ENCODE measurements at places on chromosomes 1 and 21.

- H3K36me3 ChIP-seq, result no peaks in the 10 kb centered on the region
- no peak overlapping the region for H3K4me3 ChIP-seq
- no peaks in the 10 kb centered on the region for H3K27me3 ChIP-seq
- DNase-seq, result no peak
- no peak overlapping the region for H3K27ac ChIP-seq
- peaks cover 62% of the 10 kb centered on the region for H3K4me1 ChIP-seq
Measured at GRCh38 chr1:113786069-113786468, 26.2 kb downstream of the RSBN1 start.

DNA sequence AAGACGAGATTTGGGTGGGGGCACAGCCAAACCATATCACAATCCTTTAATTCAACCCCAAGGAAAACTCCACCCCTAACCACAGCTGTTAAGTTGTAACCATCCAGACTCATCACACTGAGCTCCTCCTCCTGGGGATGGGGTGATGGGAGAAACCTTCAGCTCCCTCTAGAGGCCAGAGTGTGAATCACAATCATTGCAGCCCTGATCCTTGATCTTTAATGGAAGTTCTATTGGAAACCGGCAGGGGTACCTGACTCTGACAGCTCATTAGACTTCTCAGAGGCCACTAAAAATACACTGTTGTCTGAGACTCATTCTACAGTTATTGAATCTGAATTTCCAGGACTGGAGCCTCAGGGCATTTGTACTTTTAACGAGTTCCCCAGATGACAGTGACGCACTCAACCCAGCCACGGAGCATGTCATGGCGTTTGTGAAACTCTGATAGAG, 127.2 kb downstream of the IGSF21 start:
- H3K27ac ChIP-seq, result no peak overlapping the region
- no peak overlapping the region for H3K4me3 ChIP-seq
- H3K36me3 ChIP-seq, result no peaks in the 10 kb centered on the region
- DNase-seq, result no peak

DNA sequence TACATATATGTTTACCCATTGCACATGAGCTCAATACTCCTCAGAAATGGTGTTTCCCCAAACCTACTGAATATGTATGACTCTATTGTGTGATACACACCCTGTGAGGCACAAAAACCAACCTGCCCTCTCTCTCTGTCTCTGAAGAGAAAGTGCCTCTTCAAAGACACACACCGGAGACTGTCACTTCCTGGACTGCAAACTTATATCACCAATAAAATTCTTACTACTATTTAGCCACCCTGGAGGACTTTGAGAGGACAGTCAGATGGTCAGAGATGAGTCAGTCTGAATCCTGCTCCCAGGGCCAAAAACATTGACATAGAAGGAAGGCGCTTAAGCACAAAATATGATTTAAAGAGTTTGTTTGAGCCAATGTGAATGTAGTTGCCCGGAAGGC, 110.4 kb downstream of the PPIAL4G start:
- no peak for DNase-seq
- H3K4me3 ChIP-seq, result no peak overlapping the region
- no peaks in the 10 kb centered on the region for H3K27me3 ChIP-seq
- H3K36me3 ChIP-seq, result no peaks in the 10 kb centered on the region
- H3K4me1 ChIP-seq, result no peaks in the 10 kb centered on the region
- H3K27ac ChIP-seq, result no peak overlapping the region

GRCh38 chr1:157880621-157881020, 39.0 kb upstream of the CD5L start:
- no peaks in the 10 kb centered on the region for H3K36me3 ChIP-seq
- no peaks in the 10 kb centered on the region for H3K4me1 ChIP-seq
- H3K27ac ChIP-seq, result no peak overlapping the region

DNA sequence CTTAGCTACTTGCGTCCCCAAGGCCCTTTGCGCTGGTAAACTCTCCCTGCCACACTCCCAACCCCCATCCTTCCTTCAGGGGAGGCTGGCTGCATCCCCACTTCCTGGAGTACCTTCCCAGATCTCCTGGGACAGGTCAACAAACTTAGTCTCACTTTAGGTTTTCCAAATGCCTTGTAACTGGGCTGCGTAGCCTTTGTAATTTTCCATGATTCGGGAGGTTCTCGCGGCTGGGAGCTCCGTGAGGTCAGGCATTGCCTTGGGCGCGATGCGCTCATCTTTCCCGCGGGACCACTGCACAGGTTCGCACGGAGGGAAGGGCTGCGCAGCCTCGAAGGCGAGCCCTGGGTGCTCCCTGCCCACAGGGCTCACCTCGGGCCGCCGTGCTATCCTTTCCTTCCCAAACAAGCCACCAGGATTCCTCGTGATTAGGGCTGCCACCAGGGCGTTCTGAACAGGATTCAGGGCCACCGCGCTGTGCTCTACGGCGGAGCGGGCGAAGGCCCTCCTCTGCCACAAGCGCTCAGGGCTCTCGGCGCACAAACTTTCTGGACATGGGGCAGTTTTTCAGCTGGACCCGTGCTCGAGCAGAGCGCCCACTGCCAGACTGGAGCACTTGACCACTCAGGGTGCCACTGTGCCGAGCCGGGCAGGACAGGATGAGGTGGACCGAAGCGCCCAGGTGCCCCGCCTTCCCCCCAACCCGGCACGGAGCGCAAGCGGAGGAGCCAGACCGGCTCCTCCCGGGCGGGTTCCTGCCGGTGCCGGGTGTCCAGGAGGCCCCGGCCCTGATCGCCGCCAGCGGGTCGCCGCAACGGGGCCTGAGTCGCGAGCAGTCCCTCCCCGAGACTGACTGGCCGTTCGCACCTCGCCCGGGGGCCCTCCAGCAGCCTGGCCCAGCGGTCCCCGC, 1.1 kb downstream of the TMPRSS2 start:
- H3K27me3 ChIP-seq, result no peaks in the 10 kb centered on the region
- H3K27ac ChIP-seq, result no peak overlapping the region
- DNase-seq, result no peak

DNA sequence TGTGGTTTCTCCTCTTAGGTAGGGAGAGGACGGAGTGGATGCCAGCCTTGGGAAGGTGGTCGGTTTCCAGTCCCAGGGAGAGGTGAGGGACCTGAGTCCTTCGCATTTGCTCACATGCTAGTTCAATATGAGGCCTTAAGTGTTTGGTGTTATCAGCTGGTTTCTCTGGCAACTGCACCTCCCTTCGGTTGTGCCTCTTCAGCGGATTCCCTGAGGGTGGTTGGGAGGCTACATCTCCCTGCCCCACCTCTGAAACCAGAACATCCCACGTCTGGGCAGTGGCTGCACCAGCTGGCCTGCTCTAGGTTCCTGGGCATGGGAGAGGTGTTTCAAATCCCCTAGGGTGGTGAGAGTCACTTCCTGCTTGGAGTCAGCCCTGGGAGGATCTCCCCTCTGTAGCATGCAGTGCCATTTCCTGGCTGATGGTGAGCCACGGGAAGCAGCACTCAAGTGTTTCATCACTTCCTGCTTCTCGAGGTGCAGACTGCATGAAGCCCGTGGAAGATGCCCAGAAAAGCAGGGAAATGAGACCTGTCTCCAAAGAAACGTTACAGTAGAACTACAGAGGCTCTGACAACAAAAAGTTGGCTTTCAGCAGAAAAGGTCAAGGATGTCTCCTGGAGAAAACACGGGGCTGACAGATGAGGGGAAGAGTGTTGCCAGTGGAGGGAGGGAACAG, 4.5 kb downstream of the TMEM125 start:
- no peaks in the 10 kb centered on the region for H3K27me3 ChIP-seq
- H3K27ac ChIP-seq, result no peak overlapping the region
- no peak overlapping the region for H3K4me3 ChIP-seq
- no peaks in the 10 kb centered on the region for H3K4me1 ChIP-seq
- DNase-seq, result no peak

GRCh38 chr1:30525971-30526651, 197.3 kb downstream of the MATN1 start:
- H3K27ac ChIP-seq, result peak overlapping the region; percentile 84
- H3K27me3 ChIP-seq, result no peaks in the 10 kb centered on the region
- peak; percentile 71 for DNase-seq
- H3K4me3 ChIP-seq, result no peak overlapping the region
- peaks cover 45% of the 10 kb centered on the region for H3K4me1 ChIP-seq

DNA sequence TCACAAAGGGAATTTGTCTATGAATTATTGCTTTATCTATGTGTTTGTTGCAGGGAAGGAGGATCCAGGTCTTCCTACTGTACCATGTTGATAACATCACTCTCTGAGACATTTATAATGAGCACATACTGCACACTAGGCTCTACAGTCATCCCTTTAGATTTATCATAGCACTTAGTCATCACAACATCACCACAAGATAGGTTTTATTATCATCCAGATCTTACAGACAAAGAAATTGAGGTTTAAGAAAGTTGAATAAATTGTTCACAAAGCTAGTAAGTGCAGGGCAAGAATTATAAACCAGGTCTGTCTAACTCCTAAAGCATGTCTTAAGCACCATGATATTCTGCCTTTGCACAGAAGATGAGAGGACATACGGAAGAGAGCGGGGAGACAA, 121.1 kb upstream of the ST6GALNAC5 start:
- no peaks in the 10 kb centered on the region for H3K36me3 ChIP-seq
- DNase-seq, result no peak
- no peak overlapping the region for H3K4me3 ChIP-seq

GRCh38 chr1:150282558-150282958, 204 bp downstream of the CIART start:
- no peaks in the 10 kb centered on the region for H3K27me3 ChIP-seq
- H3K4me3 ChIP-seq, result peak overlapping the region; percentile 60
- no peak for DNase-seq

DNA sequence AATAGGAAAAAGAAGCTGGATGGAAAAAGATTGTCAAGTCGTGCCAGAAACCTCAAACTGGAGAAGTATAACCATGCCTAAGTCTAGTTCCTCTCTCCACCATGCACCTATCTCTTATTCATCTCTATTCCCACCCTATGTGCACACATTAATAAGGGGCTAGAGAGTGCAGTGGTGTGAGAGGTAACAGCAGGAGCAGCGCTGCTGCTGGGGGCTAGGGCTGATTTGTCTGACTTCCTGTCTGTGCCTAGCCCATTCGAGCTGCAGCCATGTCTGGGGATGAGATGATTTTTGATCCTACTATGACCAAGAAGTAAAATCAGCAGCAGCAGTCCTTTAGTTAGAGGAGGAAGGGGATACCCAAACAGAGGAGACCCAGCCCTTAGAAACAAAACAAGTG, 43.0 kb downstream of the TRIM33 start:
- no peak overlapping the region for H3K4me3 ChIP-seq
- no peaks in the 10 kb centered on the region for H3K27me3 ChIP-seq
- H3K27ac ChIP-seq, result no peak overlapping the region
- no peaks in the 10 kb centered on the region for H3K36me3 ChIP-seq
- peaks cover 22% of the 10 kb centered on the region for H3K4me1 ChIP-seq

DNA sequence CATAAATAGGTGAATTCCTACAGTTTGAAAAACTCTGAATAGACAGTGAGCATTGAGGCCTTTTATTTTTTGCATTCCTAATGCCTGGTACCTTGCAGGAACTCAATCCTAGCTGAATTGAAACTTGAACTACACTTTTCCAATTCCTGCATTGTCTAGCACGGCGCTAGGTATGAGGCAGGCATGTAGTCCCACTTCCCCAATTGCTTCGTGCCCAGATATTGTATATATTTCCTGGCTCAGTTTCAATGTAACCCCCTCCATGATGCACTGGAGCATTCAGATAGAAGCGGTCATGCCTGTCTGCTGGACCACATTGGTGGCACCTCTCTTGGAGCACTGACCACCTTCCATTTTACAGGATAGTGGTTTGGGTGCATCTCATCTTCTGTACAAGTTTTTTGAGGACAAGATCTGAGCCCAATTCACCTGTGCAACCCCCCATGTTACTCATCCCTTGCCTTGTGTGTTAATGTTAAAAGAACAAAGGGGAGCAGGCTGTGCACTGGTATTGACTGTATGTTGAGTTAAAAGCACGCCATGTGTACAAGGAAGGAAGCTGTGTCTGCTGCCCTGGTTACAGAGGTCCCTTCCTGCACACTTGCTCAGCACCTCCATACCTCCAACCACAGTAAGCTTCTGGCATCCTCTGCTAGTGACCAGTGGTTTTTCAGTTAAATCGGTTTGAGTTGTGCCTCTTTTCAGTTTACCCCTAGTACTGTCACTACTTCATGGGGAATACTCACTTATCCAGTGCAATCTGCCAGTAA, 10.0 kb upstream of the RAB7B start:
- no peak for DNase-seq
- no peaks in the 10 kb centered on the region for H3K27me3 ChIP-seq
- H3K4me3 ChIP-seq, result no peak overlapping the region
- H3K27ac ChIP-seq, result no peak overlapping the region
- H3K4me1 ChIP-seq, result no peaks in the 10 kb centered on the region
- no peaks in the 10 kb centered on the region for H3K36me3 ChIP-seq

GRCh38 chr1:205541161-205541886, 36.9 kb downstream of the CDK18 start:
- peak; percentile 53 for DNase-seq
- no peak overlapping the region for H3K4me3 ChIP-seq
- H3K36me3 ChIP-seq, result no peaks in the 10 kb centered on the region
- peaks cover 29% of the 10 kb centered on the region for H3K4me1 ChIP-seq
- no peak overlapping the region for H3K27ac ChIP-seq

- H3K4me1 ChIP-seq, result no peaks in the 10 kb centered on the region
- no peaks in the 10 kb centered on the region for H3K36me3 ChIP-seq
- no peak for DNase-seq
- H3K4me3 ChIP-seq, result no peak overlapping the region
- no peaks in the 10 kb centered on the region for H3K27me3 ChIP-seq
Measured at GRCh38 chr1:231701306-231701705, 74.7 kb downstream of the DISC1 start.

GRCh38 chr1:43651188-43651587, 1.2 kb downstream of the KDM4A start:
- H3K27me3 ChIP-seq, result no peaks in the 10 kb centered on the region
- H3K4me3 ChIP-seq, result peak overlapping the region; percentile 81
- H3K27ac ChIP-seq, result peak overlapping the region; percentile 97
- no peak for DNase-seq
- H3K36me3 ChIP-seq, result peaks cover 29% of the 10 kb centered on the region
- H3K4me1 ChIP-seq, result peaks cover 22% of the 10 kb centered on the region

DNA sequence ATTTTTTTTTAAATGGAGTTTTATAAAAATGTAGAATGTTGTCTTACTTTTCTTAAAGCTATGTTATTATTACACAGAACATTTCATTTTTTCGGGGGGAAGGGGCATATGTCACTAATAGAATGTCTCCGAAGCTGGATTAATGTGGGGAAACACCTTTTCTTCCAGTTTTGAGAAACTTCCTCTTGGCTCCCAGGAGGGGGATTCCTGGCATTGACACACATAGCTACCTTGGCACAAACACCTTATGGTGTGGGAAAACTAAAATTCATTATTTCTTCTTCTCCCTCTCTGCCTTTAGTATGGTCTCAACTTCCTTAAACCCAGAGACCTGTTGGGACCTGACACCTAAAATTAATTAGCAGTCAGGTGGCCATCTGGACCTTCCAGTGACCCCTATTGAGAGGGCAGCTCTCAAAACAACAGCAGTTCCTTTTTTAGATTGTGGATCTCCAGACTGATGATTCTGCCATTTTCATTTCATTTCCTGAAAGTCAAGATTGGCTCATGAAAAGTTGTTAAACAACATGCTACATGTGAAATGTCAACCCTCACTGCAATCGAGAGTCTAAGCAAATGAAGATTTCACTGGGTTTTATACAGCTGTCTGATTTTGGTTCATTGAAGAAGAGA, 70.1 kb upstream of the EDEM3 start:
- H3K36me3 ChIP-seq, result peaks cover 45% of the 10 kb centered on the region
- H3K27ac ChIP-seq, result no peak overlapping the region
- no peak for DNase-seq
- H3K27me3 ChIP-seq, result no peaks in the 10 kb centered on the region
- no peaks in the 10 kb centered on the region for H3K4me1 ChIP-seq

- H3K27ac ChIP-seq, result no peak overlapping the region
- H3K27me3 ChIP-seq, result peaks cover 19% of the 10 kb centered on the region
- H3K4me1 ChIP-seq, result no peaks in the 10 kb centered on the region
- H3K4me3 ChIP-seq, result peak overlapping the region; percentile 2
- no peak for DNase-seq
Measured at GRCh38 chr1:205343431-205344065, 13.2 kb downstream of the KLHDC8A start.

All from right atrium auricular region (tissue), 2 donors.